Stimulated activated naive B cell treated with anti-CD40 and anti-IgM and Interleukin-4, amounts not matched to agents 10 μg/mL and 1 μg/mL and 100 μg/mL, for 72 hours (primary cell): ENCODE measurements at places on chromosomes 16 and 17.

- peak; percentile 55 for DNase-seq
Observed at GRCh38 chr16:67542464-67542863, 13.8 kb downstream of the RIPOR1 start.

DNA sequence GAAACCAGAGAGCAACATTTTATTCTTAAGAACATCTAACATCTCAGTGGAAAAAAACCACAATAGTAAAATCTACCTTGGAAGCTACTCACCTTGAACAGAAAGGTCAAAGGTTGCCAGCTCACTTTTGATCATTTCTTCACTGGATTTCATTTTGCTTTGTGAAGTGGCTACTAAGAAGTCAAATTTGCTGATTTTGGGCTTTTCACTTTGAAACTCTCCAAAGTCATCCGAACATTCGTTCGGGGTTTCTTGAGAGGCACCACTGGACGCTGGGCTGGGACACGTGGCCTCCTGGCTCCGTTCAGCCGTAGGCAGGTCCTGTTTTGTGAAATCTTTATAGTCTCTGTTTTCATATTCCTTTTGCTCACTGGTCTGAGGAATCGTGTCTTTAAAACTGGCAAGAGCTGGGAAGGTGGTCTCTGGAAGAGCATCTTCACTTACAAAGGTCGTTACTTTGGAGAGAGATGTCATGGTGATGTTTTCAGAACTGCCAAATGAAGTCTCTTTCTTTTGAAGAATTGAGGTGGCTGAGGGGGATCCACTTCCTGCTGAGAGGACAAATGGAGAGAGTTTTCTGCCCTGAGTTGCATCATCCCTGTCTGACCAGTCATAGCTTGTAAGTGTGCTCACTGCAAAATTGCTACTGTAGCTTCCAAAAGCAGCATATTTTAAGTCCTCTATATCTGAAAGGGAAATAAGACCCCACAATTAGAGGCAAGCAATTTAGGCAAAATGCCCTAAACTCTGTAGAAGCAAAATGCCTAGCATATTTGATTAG is 52.4 kb downstream of the DUSP14 start:
- DNase-seq, result no peak

DNA sequence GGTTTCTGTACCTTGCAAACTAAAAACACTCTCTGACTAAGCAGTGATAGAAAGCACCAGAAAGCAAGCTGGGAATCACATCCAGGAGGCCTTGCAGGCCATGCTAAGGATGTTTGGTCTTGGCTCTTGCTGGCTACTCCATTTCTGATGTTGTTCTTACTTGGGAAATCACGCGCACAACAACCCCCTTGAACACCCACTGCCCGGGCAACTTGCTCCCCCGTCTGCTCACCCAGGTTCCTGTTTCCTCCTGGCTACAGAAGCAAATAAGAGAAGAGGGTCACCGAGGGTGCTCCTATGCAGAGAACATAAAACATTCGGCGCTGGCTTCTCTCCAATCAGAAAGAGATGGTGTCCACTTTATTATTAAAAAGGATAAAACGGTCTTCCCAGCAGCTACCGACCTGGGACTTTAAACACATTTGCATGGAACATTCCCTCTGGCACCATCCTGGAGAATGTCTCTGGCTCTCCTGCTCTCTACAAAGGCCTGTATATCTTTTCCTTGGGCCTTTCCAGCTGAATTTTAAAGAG is 271.2 kb upstream of the RPL38 start:
- DNase-seq, result no peak

DNA sequence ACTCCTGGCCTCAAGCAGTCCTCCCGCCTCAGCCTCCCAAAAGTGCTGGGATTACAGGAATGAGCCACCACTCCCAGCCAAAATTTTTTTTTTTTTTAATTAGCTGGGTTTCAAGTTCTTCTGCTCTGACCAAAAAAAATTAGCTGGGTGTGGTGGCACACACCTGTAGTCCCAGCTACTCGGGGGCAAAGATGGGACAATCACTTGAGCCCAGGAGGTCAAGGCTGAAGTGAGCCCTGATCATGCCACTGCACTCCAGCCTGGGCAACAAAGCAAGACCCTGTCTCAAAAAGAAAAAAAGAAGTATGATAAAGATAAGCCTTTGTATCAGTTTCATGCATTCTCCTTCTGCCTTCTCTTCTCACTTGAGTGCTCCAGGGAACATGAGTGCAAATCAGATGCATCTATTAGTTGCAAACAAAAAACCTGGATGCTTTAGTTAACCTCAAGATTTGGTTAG is 1.9 kb downstream of the NQO1 start:
- DNase-seq, result no peak

DNA sequence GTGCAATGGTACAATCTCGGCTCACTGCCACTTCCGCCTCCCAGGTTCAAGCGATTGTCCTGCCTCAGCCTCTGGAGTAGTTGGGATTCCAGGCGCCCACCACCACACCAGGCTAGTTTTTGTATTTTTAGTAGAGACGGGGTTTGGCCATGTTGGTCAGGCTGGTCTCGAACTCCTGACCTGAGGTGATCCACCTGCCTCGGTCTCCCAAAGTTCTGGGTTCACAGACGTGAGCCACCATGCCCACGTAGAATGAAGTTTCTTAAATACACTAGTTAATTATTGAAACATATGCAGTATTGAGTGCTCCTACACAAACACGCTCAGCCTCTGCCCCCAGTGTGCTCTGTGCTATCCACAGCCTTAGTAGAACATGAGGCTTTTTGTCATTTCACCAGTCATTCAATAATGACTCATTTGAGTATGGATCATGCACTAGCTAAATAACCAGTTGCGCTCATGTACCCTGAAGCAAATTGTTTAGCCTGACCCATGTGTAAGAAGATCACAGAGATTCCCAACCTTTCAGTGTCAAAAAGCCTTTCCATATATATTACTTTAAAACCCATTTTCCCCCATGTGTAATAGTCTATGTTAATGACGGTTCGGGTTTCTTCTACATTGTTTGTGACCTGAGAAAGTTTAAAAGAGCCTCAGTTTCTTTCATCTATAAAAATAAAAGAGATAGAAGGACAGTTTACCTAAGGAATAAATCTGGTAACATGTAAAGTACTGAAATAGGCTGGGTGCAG is 49.7 kb downstream of the TUBD1 start:
- peak; percentile 70 for DNase-seq

GRCh38 chr16:11501632-11502031 is 85.1 kb downstream of the LITAF start:
- no peak for DNase-seq

- DNase-seq, result no peak
Observed at GRCh38 chr17:79014158-79014758, 4.7 kb upstream of the CANT1 start.

- DNase-seq, result no peak
Observed at GRCh38 chr17:20235747-20236146, 226.6 kb downstream of the SPECC1 start.

DNA sequence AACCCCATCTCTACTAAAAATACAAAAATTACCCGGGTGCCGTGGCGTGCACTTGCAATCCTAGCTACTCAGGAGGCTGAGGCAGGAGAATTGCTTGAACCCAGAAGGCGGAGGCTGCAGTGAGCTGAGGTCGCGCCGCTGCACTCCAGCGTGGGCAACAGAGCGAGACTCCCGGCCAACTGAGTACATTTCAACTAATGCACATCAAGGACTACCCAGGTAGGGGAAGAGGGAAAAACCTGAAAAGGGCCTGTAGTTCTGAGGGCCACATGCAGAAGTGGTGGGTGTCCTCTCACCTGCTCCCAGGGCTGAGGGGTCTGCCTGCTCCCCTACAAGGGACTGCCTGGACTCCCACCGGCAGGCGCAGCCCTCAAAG is 584 bp upstream of the SLC16A5 start:
- DNase-seq, result no peak

DNA sequence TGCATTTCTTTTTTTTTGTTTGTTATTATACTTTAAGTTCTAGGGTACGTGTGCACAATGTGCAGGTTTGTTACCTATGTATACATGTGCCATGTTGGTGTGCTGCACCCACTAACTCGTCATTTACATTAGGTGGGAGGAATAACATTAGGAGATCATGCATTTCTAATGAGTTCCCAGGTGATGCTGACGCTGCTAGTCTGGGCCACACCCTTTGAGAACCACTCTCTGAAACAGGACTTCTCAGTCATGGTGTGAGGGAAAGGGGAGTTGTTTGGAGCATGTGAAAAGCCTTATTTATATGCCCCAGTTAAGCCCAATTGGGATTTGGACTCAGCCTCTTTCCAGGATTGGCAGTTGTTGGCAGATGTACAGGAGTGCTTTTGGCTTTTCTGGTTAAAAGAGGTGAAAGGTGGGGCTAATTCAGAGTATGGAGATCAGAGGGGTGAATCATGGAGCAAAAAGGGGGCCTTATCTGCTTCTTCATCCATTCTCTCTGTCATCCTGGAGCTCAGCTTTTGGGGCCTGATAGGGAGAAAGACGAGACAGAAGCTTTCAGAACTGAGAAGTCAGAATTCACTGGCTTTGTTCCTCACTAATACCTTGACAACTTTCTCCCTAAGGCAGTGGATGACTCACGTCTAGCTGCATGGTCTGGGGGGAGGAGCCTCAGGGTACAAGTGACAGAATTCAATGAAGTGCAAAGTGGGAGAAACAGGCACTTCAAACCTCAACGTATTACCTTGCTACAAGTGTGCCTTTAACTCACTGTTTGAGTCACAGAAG is 180.0 kb upstream of the CACNG3 start:
- DNase-seq, result peak; percentile 27

- DNase-seq, result no peak
Observed at GRCh38 chr16:87581857-87582215, 20.5 kb upstream of the JPH3 start.

- DNase-seq, result no peak
Observed at GRCh38 chr17:49572226-49572625, 3.4 kb upstream of the NXPH3 start.

DNA sequence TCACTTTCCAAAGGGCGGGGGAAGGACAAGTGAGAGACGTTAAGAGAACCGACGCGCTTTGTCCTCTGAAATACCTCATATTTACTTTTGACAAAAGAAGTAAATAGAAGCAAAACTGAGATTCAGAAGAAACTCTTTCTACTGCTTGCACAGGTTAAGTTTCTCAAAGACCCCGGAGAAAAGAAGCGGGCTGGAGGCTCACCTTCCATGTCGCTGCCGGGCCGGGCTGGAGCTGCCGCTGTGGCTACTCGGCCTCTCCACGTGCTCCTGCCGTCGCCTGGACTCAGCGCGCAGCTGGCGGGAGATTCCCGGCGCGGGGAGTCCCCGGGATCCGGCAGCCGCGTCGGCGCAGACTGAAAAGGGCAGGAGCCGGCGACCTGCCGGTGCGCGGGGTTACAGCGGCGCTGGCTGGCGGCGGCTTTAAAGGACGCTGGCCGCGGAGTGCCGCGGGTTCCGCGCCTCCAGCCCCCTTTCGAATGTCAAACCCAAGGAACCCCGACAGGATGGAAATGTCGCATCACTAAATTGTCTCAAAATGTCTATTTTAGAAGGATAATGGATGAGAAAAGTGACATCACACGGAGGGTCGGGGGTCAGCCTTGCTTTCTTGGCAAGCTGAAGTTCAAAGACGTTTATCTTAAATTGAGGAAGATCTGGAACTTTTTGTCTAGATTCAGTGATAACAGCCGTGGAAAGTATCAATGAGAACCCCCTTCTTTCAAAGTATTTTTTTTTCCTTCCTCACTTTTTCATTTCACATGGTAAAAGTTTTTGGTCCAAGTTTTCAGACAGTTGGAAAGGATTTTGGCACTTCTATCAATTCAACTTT is at the start of gene IKZF3:
IKZF3 (minus strand) TSS at position 395 of the 829 bp plus-strand sequence; CDS start at position 209, 186 bp downstream.
- DNase-seq, result peak; percentile 90

- no peak for DNase-seq
Observed at GRCh38 chr16:19784183-19784736, 66.2 kb downstream of the IQCK start.

DNA sequence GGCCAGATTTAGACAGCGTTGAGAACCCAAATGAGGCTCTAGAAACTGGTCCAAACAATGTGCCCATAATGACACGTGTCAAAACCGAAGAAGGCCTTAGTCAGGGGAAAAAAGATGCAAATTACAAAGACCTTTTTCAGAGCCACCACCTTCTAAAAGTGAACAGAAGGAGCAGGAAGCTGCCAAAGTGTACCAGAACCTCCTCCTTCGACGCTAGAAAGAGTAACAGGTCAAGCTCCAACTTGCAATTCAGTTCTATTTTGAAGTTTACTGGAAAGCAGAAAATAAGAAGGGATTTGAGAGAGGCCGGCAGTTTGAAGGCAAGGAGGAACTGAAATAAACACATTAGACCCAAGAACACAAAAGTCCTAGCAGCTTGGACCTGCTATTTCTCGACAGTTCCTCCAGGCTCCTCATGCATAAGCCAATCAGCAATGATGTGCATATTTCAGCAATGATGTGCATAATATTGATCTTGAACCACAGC is 61.8 kb downstream of the XYLT1 start:
- peak; percentile 51 for DNase-seq

DNA sequence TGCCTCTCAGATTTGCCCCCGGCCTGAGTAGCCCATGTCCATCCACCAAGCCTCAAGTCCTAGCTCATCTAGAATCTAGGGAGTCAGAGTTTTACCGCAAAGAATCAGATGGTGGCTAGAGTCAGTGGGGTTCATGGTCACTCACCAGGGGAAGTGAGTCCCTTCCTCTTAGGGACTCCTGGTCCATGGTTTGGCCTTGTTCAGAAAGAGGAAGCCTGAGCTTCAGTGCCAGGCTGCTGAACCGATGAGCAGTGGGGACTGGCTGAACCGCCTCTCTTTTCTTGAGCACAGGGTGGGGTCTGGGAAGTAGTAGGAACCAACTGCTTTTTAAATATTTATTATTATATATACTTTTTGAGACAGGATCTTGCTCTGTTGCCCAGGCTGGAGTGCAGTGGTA is 160.3 kb downstream of the NTN1 start:
- DNase-seq, result no peak

DNA sequence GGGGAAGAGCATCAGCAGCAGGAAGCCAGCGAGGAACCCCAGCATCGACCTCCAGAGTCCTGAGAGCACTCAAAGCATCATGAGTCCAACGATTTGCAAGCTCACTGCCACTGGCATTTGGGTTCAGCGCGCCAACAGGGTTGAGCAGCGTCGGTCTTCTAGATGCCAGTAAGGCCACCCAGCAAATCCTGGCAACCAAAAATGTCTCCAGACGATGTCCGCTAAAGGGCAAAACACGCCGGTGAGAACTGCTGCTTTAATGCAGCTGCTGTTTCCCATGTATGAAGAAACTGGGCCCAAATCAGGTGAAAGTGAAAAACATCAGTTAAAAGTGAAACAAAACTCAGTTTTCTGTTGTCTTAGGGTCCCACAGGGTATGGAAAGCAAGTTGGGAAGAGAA is 70.2 kb downstream of the ANKRD11 start:
- DNase-seq, result no peak

DNA sequence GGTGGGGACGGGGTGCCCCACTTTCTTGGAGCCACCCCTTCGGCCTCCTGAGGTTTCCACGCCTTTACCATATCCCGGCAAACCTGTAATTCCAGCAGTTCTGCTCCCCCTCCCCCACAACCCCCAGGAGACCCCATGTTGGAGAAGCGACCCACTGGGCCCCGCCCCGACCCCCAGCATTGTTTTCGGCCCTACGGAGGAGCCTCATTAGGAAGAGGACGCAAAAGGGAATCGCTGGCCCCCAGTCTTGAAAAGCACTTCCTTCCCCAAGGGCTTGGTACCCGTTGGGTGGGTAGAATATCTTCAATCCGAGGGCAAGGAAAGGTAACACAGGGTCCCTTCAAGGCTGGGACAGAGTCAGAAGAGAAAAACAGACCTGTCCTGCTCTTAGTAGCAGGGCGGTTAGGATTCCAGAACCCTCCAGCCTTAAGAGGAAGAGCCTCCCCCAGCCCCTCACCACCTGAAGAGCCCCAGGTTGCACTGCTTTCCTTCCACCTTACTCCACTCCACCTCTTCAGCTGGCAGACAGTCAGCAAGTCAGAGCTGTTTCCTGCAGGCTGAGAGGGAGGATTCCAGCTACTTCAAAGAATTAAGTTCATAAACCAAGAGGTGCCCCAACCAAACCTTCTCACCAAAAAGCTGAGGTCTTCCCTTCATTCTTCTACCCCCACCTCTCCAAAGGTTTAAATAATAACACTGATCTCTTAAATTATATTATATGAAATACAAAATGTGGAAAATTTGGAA is 803 bp upstream of the TLCD2 start:
- no peak for DNase-seq
